ENCODE measurements at places on chromosomes 5 and 9. TPM values are rescaled to one million over a fixed set of nuclear protein-coding genes. Genes with fewer than 3 reads are reported as not detected.
A peak's percentile ranks its signal among the peaks of the same experiment; 100 is the strongest.

Gene LRRC19
- not detected for total RNA-seq

- H3K36me3 ChIP-seq: no peaks in the 10 kb centered on the region
- H3K27me3 ChIP-seq: no peaks in the 10 kb centered on the region
These were observed 249.7 kb upstream of the NREP start for GRCh38 chr5:112006721-112007120.

Gene GFI1B
- 6.5 TPM for total RNA-seq

GRCh38 chr9:31745468-31745867, 639.0 kb upstream of the ACO1 start:
- no peak overlapping the region for H3K27ac ChIP-seq
- H3K27me3 ChIP-seq: no peaks in the 10 kb centered on the region
- DNase-seq: no peak
- no peak overlapping the region for H3K4me3 ChIP-seq

GRCh38 chr5:133936651-133937015, 31.8 kb downstream of the C5orf15 start:
- no peak for DNase-seq
- no peaks in the 10 kb centered on the region for H3K36me3 ChIP-seq
- H3K27me3 ChIP-seq: no peaks in the 10 kb centered on the region
- H3K4me3 ChIP-seq: no peak overlapping the region
- H3K4me1 ChIP-seq: peaks cover 75% of the 10 kb centered on the region
- H3K27ac ChIP-seq: peak overlapping the region; percentile 95

Gene PLPPR1
- total RNA-seq: not detected

DNA sequence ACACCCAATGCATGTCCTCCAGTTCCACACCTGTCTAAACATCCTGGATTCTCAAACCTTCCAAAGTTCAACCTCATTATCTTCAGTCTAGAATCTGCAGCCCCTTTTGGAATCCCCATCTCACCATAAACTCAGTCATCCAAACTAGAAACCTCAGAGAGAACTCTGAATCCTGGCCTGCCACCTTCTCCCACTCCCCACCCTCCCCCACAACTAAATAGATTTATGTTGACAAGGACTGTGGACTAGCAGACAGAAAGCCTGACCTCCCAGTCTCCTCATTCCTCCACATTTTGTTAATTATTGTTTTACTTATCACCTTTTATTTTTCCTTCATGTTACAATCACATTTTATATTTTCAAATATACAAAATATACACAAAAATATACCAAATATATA, 76.6 kb downstream of the MEF2C start:
- H3K27me3 ChIP-seq: no peaks in the 10 kb centered on the region
- H3K4me1 ChIP-seq: no peaks in the 10 kb centered on the region
- no peak overlapping the region for H3K4me3 ChIP-seq

Gene SPINK13
- total RNA-seq: not detected

- H3K27ac ChIP-seq: no peak overlapping the region
- no peak for DNase-seq
- H3K4me1 ChIP-seq: no peaks in the 10 kb centered on the region
- H3K27me3 ChIP-seq: no peaks in the 10 kb centered on the region
- no peaks in the 10 kb centered on the region for H3K36me3 ChIP-seq
These were observed 350.3 kb upstream of the ACTBL2 start for GRCh38 chr5:57832875-57833274.

DNA sequence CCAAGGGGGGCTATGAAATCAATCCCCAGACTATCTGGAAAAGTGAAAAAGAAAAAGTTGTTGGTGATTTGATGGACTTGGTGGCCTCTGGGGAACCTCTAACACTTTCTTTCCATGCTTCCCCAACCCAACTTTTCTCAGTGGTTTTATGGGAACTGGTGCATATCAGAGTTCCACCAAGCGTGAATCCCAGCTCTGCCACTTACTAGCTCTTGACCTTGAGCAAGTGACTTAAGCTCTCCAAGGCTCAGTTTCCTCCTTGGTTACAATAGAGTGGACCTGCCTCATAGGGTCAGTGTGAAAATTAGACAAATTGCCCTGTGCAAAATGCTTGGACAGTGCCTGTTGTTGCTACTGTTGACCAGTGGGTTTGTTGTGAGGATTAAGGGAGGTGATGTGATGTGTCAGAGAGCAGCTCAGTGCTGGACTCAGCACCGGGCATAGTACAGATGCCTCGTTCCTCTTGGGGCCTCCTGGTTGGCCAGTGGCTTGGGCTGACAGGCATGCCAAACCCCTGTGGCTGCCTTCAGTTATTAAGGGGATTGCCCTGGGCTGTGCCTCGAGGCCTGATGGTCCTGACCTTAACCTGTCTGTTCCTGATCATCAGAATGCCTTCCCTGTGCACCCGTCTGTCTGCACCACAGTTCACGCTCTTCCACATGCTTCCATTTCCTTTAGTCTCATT, 49.3 kb downstream of the COL15A1 start:
- no peaks in the 10 kb centered on the region for H3K36me3 ChIP-seq
- H3K27ac ChIP-seq: no peak overlapping the region
- no peaks in the 10 kb centered on the region for H3K27me3 ChIP-seq
- H3K4me1 ChIP-seq: peaks cover 10% of the 10 kb centered on the region

Gene ACOT12
- total RNA-seq: 0.26 TPM

- H3K4me3 ChIP-seq: no peak overlapping the region
- H3K27ac ChIP-seq: no peak overlapping the region
- H3K27me3 ChIP-seq: no peaks in the 10 kb centered on the region
- H3K4me1 ChIP-seq: peaks cover 12% of the 10 kb centered on the region
- H3K36me3 ChIP-seq: no peaks in the 10 kb centered on the region
- DNase-seq: no peak
These were observed 32.8 kb downstream of the PLAC8L1 start for GRCh38 chr5:146072595-146072994.

- DNase-seq: no peak
- no peak overlapping the region for H3K4me3 ChIP-seq
- H3K27me3 ChIP-seq: no peaks in the 10 kb centered on the region
- no peak overlapping the region for H3K27ac ChIP-seq
- no peaks in the 10 kb centered on the region for H3K36me3 ChIP-seq
These were observed 147.9 kb upstream of the VLDLR start for GRCh38 chr9:2473681-2474080.

Gene PTGDS
- total RNA-seq: not detected

Gene CTSV
- total RNA-seq: 6.5 TPM

DNA sequence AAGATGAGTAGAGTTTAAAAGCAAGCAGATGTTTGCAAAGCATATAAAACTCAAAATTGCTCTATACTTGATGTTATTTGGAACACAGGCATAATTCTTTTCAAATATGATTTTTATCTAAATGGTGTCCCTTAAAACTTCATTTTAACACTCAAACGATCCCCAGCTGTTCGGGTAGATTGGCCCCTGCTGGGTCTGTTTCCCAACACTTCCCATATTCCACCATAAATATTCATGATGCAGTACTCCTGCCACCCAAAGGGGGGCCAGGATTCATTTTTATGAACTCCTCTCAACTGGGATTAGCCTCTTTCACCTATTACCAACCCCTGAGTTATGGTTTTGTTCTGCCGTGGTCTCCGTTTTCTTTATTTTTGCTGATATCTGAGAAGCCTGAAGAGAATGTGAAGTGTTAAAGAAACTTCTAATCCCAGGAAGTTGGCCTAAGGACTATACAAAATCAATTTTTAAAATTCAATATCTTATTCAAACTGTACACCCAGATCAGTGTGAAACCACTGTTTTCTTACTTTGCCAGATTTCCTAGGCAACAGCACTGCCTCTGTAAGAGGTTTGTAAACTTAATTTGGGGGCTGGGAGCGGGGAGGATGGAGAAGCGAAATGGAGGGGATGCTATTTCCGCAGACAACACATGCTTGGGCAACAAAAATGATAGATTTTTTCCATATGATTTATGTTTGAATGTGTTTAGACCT, 384.1 kb downstream of the DMRT2 start:
- no peaks in the 10 kb centered on the region for H3K4me1 ChIP-seq
- no peaks in the 10 kb centered on the region for H3K27me3 ChIP-seq
- H3K36me3 ChIP-seq: no peaks in the 10 kb centered on the region

DNA sequence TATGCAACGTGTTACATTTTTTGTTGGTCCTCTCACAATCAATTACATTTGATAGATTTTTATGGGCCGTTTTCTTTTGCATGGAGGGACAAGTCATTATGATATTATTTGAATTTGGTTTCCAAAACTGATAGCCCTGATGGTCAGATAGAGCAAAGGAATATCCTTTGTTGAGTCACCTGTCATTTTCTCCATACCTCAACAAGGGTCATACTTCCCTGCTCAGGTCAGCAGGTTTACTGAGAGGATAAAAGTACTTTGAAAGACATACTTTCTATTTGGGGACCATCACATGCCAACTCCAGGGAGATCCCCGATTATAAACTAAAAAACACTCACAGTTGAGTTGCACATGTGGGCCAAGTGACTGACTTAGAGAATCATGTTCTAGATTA, 132.9 kb downstream of the SUSD1 start:
- peaks cover 16% of the 10 kb centered on the region for H3K4me1 ChIP-seq
- no peak overlapping the region for H3K4me3 ChIP-seq
- no peaks in the 10 kb centered on the region for H3K27me3 ChIP-seq
- H3K27ac ChIP-seq: no peak overlapping the region
- no peak for DNase-seq

Gene FAM169A
- not detected for total RNA-seq

- H3K36me3 ChIP-seq: no peaks in the 10 kb centered on the region
- H3K4me3 ChIP-seq: peak overlapping the region; percentile 60
- peaks cover 98% of the 10 kb centered on the region for H3K4me1 ChIP-seq
- DNase-seq: no peak
These were observed 81.6 kb upstream of the TNFAIP8 start for GRCh38 chr5:119274030-119274766.

DNA sequence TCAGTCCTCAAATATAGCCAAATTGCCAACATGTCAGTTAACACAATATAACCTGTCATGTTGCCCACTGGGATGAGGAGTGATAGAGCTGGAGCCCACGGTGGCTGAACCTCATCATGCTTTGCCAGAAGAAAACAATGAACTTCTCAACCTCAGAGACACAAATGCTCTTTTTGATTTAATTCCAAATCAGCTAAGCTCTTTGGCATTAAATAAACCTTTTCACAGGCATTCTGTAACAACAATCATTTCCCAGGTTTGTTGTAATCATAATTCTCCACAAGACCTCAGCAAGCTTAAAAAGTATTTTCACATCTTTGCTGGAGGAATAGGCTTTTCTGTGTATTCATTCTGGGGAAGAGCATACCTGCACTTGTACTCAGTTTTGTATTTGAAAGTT, 830.9 kb downstream of the MAT2B start:
- H3K4me3 ChIP-seq: no peak overlapping the region
- H3K36me3 ChIP-seq: no peaks in the 10 kb centered on the region
- no peaks in the 10 kb centered on the region for H3K27me3 ChIP-seq
- DNase-seq: no peak
- H3K27ac ChIP-seq: no peak overlapping the region
- H3K4me1 ChIP-seq: no peaks in the 10 kb centered on the region

GRCh38 chr9:114588210-114588609, 641 bp downstream of the ATP6V1G1 start:
- H3K27me3 ChIP-seq: no peaks in the 10 kb centered on the region
- H3K27ac ChIP-seq: peak overlapping the region; percentile 60
- DNase-seq: peak; percentile 59
- H3K36me3 ChIP-seq: peaks cover 12% of the 10 kb centered on the region
- H3K4me1 ChIP-seq: peaks cover 47% of the 10 kb centered on the region

Gene NPR3
- total RNA-seq: 1.2 TPM

GRCh38 chr5:149284501-149284900, 12.8 kb downstream of the AFAP1L1 start:
- peaks cover 16% of the 10 kb centered on the region for H3K4me1 ChIP-seq
- DNase-seq: no peak
- no peaks in the 10 kb centered on the region for H3K36me3 ChIP-seq
- H3K27me3 ChIP-seq: no peaks in the 10 kb centered on the region
- no peak overlapping the region for H3K27ac ChIP-seq

- no peak for DNase-seq
- no peak overlapping the region for H3K27ac ChIP-seq
- H3K27me3 ChIP-seq: 0 out of 2 replicates have a peak, but pooled peaks cover 2% of the 10 kb centered on the region
These were observed 183.7 kb downstream of the PDE4D start for GRCh38 chr5:59709846-59710245.

Gene HK3
- not detected for total RNA-seq

DNA sequence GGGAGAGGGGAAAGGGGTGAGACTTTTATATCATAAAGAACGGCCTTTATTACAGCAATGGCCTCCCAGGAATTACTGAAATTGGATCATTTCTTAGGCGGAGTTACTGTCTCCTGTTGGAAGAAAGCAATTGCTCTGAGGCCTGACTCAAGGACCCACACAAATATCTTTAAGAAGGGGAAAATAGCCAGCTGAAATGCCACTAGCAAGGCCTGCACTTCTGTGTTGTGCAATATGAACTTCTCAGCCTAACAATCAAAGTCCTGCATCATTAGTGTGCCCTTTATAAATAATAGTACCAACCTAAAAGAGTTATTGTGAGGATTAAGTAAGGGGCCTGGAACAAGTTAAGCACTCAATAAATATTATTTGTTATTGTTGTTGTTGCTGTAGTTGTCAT, 30.1 kb upstream of the TRIM32 start:
- no peaks in the 10 kb centered on the region for H3K27me3 ChIP-seq
- no peaks in the 10 kb centered on the region for H3K4me1 ChIP-seq
- H3K4me3 ChIP-seq: no peak overlapping the region

Gene KLHL3
- 0.67 TPM for total RNA-seq

GRCh38 chr5:80275347-80275746, 19.5 kb upstream of the SERINC5 start:
- no peak overlapping the region for H3K27ac ChIP-seq
- no peaks in the 10 kb centered on the region for H3K27me3 ChIP-seq
- peak; percentile 72 for DNase-seq
- no peaks in the 10 kb centered on the region for H3K4me1 ChIP-seq

DNA sequence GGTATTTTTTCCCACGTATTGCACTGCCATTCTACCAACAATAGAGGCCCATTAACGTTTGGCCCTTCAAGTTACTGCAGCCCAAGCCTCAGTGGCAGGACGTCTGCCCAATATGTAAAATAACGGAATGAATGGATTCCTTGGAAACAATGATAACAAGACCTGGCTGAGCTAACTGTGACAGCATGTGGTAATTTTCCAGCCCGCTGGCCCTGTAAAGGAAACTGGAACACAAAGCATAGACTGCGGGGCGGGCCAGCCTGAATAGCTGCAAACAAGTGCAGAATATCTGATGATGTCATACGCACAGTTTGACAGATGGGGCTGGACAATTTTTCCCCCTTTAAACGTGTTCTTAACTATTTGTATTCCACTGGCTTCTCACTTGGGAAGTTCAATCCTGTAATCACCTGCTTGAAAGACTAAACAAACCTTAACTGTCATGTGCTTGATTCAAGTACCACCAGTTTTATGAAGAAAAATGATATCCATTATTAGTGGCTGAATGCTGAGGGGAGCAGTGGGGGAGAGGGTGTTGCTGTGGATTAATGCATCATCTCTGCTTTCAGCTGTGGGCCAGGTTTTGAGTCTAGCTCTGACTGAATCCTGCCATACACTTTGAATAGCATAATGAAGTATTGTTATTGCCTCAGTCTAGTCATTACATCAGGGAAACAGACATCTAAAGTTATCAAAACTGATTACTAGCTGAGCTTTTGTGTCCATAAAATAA, 323.9 kb downstream of the TMEM161B start:
- no peak overlapping the region for H3K27ac ChIP-seq
- no peak for DNase-seq
- H3K27me3 ChIP-seq: peaks cover 4% of the 10 kb centered on the region
- no peaks in the 10 kb centered on the region for H3K4me1 ChIP-seq

Measured in Karpas-422 (cell line).